ENCODE measurements at places on chromosomes 11 and 22. TPM values are rescaled to one million over a fixed set of nuclear protein-coding genes. Genes with fewer than 3 reads are reported as not detected.

Gene OR51B5
- 0.52 TPM for total RNA-seq

Gene MUC15
- total RNA-seq, result not detected

Gene OR5J2
- total RNA-seq, result not detected

Gene CYTH4
- 100 TPM for total RNA-seq

Gene NRGN
- 34.3 TPM for total RNA-seq

Gene BIRC3
- total RNA-seq, result 110 TPM

Gene PNPLA3
- total RNA-seq, result 1.2 TPM

Gene OR4D5
- total RNA-seq, result not detected

Gene RAB36
- total RNA-seq, result 3.4 TPM

- no peak for DNase-seq
Measured at GRCh38 chr22:24190159-24190540, 8.9 kb downstream of the SUSD2 start.

- no peak for DNase-seq
Measured at GRCh38 chr11:28223577-28223976, 115.4 kb downstream of the METTL15 start.

GRCh38 chr11:108239076-108239475 lies 16.2 kb downstream of the ATM start:
- DNase-seq, result no peak

GRCh38 chr11:15157181-15157580 lies 42.5 kb downstream of the INSC start:
- no peak for DNase-seq

DNA sequence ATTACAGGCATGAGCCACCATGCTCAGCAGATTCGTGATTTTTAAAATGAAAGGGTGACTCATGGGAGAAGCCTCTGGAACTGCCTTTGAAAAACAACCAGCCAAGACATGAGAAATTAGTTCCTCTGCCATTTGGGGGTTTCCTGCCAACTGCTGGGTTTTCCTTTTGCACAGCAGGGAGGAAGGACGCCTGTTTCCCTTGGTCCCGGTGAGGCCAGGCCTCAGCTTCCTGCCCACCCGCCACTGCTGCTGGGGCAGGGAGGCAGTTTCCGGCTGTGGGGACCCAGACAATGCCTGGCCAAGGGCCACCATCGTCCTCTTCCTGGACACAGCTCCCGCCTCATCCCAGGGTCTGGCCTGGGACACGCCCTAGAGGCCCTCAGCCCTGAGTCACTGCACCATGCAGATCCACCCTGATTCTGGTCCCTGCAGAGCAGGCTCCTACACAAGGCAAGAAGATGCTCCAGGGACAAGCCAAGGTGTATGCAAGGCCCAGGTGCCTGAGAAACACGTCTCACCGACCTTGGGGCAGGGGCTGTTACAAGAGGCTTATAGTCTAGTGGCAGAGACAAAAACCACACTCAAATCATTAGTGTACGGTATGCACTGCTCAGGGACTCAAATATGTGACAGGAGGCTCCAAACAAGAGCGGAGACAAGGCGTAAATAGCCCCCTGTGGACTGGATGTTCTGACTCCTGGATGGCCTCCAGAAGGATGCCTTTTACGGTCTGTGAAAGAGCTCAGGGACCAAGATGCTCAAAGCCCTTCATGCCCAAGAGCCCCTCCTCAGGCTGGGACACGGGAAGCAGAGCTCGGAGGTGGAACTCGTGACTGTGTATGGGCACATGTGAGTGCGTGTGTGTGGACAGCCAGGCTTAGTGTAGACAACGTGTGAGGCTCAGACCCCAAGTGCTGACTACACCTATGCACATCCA lies 10.0 kb downstream of the PPM1F start:
- peak; percentile 92 for DNase-seq

DNA sequence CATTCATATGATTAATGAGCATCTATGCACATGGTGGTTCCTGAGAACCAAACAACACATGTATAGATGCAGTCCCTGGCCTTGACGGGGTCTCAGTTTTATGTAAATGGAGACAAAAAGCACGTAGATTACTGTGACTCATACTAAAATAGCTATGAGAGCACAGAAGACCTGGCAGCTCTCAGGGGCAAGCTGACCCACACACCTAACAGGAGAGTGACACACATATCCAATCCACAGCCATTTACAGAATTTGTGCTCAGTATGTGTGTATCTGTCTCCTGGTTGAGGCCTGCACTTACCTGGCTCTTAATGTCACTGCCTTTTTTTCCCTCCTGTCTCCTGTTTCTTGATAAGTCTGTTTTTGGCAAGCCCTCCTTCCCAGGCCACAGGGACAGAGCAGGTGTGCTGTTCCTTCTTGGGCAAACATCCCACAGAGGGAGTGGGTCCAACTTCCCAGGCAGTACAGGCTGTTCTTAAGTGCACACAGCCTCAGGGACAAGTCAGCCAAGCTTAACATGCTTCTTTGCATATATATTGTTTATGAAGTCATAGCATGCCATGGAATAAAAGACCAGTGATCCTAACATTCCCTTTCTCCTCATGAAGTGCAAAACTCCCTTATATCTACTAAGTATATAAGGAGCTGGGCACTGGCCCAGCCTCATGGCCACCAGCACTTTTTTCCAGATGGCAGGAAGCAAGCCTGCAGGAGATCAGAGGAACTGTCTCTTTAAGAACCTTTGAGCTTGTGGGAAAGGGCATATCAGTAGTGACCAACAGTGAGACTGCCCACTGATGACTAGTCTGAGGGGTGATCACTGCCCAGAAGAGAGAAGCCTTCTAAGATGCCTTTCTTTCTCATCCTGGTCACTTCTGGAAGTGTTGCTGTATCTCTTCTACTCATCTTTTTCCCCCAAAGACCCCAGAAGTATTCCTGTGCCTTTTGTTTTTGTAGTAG lies 124.7 kb upstream of the CCDC90B start:
- DNase-seq, result no peak

DNA sequence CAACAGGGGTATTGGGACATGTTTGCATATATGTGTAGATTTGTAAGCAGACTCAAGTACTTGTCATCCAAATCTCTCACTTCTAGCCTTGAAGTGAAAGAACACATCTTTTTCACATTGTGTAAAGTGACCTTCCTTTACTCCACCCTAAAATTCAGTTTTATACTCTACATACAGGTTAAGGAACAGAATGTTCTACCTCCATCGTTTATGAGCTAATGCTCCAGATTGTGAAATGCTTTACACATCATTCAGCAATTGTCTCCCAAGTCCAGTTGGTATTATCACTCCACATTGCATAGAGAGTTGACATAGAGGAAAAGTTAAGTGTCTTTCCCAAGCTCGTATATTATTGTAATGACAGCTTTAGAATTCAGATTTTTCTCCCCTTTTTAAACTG lies 46.1 kb upstream of the BLID start:
- DNase-seq, result no peak

DNA sequence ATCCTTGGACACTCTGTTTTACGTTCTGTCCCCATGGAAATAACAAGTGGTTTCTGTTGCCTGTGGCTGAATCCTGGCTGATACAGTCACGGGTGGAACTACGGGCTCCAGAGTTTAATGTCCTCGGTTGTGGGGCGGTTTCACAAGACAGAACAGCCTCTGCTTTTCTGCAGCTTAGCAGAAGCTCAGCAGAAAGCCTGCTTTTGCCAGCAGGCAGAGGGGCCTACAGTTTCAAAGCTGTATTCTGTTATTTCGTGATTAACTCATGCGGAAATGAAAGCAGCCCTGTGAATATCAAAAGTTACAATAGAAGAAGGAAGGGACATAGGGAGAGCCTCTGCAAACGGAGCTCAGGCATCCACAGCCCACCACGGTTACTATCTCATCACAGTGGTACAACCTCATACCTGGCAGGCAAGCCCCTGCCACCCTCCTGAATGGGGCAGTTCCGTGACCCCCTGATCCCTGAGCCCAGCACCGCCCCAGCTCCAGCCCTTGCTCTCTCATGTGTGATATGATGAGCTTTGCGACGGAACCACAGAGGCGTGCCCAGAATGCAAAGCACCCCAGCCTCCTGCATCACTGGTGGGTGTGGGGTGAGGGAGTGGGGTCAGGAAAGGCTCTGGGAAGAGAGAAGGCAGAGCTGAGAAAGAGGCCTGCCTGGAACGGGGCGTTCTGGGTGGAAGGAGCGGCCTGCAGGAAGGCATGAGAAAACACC lies 360.6 kb downstream of the BRD1 start:
- DNase-seq, result no peak

DNA sequence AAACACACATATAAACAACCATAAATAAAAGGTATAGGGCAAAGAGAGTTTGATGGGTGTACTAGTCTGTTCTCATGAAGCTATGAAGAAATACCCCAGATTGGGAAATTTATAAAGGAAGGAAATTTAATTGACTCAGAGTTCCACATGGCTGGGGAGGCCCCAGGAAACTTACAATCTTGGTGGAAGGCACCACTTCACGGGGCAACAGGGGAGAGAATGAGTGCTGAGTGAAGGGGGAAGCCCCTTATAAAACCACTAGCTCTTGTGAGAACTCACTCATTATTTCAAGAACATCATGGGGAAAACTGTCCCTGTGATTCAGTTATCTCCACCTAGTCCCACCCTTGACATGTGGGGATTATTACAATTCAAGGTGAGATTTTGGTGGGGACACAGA lies 385.9 kb upstream of the ANO5 start:
- DNase-seq, result no peak

- DNase-seq, result no peak
Measured at GRCh38 chr22:19530751-19531150, 6.5 kb upstream of the CLDN5 start.

DNA sequence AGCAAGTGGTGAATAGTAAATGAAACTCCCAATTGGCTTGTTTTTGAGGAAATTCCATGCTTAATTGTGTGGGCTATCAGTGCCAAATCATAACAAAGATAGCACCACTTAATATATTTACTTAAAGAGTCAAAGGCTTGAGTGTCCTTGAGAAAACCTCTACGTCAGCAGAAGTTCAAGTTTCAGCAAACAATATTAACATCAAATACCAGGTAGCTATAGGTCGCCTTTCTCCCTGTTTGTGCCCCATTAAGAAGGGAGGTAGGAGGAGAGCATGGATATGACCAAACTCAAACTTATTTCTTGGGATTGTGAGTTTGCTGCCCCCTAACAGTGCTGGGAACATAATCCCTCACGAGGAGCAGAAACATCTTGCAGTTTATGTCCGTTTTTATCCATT lies 105.6 kb upstream of the SYN3 start:
- no peak for DNase-seq

GRCh38 chr11:28524098-28524497 lies 415.9 kb downstream of the METTL15 start:
- no peak for DNase-seq

GRCh38 chr11:31617246-31617645 lies 107.7 kb downstream of the ELP4 start:
- DNase-seq, result no peak

GRCh38 chr11:2891326-2892214 lies 6.0 kb upstream of the CDKN1C start:
- DNase-seq, result no peak

GRCh38 chr11:88618327-88619070 lies 281.0 kb upstream of the CTSC start:
- DNase-seq, result no peak

GRCh38 chr11:3195251-3196160 lies 23.1 kb downstream of the MRGPRG start:
- peak; percentile 65 for DNase-seq

- peak; percentile 36 for DNase-seq
Measured at GRCh38 chr22:49514641-49515040, 313.0 kb downstream of the BRD1 start.

GRCh38 chr11:76824083-76824939 lies 36.4 kb upstream of the ACER3 start:
- no peak for DNase-seq

- DNase-seq, result peak; percentile 85
Measured at GRCh38 chr11:61567286-61568061, 13.4 kb downstream of the SYT7 start.

DNA sequence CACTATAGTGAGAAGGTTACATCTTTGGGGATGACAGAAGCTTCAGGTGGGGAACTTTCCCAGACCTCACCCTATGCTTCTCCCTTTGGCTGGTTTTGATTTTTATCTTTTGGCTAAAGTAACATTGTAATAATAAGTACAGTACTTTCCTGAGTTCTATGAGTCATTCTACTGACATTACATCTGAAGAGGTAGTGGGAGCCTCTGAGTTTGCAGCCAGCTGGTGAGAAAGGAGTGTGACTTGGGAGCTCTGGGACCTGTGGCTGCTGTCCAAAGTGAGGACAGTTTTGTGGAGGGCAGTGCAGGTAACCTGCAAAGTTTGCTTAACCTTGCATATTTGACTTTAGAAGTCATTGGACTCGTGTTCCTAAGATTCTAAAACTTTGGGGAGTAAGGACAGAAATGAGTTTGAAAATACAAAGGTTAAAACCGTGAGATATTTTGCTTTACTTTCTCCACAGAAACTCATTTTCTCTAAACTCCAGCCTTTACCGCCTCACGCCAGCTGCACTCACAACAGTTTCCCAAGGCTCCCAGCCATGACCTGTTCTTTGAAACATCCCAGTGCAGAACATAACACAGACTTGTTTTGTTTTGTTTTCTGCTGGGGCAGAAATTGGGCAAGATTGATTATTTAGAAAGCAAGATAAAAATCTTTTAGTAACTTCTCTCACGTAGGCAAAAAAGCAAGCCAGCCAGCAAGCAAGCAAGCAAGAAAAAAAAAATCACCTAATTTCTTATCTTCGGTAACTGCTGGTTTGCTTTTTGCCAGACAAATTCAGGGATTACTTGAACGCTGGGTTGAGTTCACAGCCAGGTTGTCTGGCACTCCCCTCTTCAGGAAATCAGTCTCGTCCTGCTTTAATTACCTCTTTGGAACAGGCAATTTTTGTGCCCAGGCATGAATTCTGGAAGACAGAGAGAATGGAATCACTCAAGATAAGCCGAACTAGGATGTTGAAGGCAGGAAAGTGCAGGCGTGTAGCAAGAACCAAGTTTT lies 478.3 kb upstream of the ISX start:
- no peak for DNase-seq

DNA sequence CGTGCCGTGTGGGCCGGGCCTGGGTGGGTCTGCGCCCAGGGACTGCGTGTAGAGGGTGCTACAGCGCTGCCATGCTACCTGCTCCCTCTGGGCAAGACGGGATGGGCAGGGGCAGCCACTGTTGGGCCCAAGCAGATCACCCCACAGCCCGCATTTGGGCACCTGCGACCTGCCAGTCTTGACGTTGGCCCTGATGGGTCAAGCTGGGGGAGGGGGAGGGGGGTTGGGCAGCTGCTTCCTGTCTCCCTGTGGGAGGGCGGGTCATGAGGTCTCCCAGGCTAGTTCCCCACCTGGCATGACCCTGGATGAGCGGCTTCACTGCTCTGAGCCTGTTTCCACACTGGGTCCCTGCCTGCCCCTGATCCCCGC lies 2.8 kb upstream of the RPS19BP1 start:
- no peak for DNase-seq

DNA sequence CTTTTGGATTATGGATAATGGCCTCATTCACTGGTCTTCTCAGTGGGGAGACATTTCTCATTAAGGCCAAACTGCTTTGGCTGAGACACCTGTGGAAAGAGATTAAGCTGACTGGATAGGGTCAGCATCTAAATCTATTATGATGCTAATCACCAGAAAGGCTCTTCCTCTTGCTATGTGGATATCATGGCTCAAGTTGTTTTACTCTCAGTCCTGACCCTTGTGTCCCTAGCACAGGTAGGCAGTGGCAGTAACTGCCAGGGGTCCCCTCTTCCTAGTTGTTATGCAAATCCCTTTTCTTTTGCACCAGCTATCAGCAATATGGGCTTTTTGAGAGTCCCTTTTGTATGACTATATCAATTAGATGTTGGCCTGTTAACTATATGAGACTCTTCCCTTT lies 335.7 kb upstream of the PLET1 start:
- DNase-seq, result no peak

GRCh38 chr22:43313890-43314474 lies 29.2 kb downstream of the SCUBE1 start:
- DNase-seq, result peak; percentile 33

GRCh38 chr11:20536784-20537183 lies 62.6 kb upstream of the SLC6A5 start:
- no peak for DNase-seq

- DNase-seq, result no peak
Measured at GRCh38 chr22:36022162-36022561, 6.5 kb downstream of the RBFOX2 start.

Data from spleen (tissue), 13 donors.